Activated CD8-positive, alpha-beta memory T cell treated with anti-CD3 and anti-CD28 coated beads, Interleukin-2, amount 50 U/mL, for 48 hours (primary cell): ENCODE measurements at places on chromosomes 6 and 20.

DNA sequence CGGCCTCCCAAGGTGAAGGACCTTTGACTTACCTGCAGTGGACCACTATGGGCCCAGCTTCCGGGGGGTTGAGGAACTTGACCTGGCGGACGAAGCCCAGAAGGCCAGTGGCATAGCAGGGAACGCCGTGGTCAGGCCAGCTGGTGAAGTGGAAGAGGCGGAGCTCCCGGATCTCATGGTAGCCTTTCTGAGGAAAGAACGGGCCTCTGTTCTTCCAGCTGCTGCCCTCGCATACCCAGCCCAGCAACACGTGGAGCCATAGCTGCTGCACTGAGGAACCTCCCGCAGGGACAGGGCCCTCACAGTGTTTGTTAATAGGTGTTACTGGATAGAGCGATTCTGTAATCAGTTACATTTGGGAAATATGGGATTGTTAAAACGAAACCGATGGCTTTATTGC, 492.1 kb upstream of the CHD6 start:
- no peak for DNase-seq

DNA sequence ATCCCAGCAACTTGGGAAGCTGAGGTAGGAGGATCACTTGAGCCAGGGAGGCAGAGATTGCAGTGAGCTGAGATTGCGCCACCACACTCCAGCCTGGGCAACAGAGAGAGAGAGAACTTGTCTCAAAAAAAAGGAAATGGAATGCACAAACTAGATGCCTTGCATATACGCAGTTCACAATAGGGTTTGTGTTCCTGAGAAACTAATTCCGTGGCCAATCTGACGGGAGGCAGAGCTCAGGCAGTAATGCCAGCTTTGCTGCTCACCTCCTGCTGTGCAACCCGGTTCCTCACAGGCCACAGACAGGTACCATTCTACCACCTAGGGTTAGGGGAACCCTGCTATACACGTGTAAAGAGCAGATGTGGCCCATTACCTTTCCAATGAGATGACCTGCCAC, 1.4 kb downstream of the CDK5RAP1 start:
- no peak for DNase-seq

DNA sequence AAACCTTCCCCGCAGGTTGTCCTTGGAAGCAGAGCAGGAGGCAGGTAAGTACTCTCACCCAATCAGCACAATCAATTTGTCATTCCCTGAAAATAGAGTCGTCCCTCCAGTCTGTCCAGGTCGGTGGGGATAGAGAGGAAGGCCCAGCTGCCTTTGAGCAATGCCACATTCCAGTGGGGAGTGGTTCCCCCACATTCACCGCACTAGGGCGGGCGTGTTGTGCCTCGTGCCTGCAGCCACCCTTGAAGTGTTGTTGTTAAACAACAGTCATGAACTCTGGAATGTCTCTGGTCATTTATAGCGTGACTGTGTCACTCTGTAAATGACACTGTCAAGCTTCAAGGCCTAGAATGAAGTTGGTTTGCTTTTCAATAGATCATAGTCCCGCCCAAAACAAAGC, 33.4 kb downstream of the PRDM1 start:
- DNase-seq: no peak

GRCh38 chr6:166465671-166466087, 82.9 kb upstream of the MPC1 start:
- no peak for DNase-seq

DNA sequence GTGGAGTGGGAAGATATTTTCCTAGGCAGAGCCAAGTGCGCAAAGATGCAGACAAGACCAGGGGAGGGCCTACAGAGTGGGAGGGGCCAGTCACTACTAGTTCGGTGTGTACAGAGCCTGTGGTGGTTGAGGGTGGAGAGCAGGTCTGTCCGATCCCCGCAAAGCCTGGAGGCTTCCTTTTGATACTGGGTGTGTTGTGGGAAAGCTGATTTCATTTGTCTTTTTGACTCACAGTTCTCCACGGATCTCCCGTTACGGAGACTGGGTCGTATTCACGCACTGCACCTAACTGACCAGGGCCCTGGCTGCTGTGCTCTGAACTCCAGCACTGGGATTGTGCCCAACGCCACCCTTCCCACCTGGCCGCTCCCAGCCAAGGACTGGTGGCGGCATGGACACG, 1.4 kb upstream of the TIAM2 start:
- DNase-seq: no peak

- DNase-seq: no peak
Observed at GRCh38 chr6:141667580-141668309, 465.0 kb upstream of the GJE1 start.
